ENCODE measurements at places on chromosomes 5 and 9. TPM values are rescaled to one million over a fixed set of nuclear protein-coding genes. Genes with fewer than 3 reads are reported as not detected.

The PCA3 gene
- total RNA-seq: not detected

The STING1 gene
- 339 TPM for total RNA-seq

The SRD5A1 gene
- total RNA-seq: 9.5 TPM

The SLCO6A1 gene
- total RNA-seq: not detected

The FOXD4L3 gene
- total RNA-seq: not detected

DNA sequence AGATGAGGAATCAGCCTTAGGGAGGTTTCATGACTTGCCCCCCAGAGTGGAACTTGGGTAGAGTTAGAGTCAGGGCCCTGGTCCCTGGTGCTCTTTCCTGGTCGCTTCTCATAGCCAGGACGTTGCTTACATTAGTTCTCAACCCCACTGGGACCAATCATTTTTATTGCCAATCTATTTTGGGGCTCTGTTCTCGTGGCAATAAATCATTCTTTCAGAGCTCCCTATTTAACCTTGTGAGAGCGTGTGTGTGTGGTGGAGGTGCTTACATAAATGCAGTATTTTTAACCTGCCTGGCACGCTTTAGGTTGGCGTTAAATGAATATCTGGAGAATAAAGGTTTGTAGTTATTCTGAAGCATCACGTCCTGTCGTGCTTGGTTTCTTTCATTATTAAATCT, 4.1 kb downstream of the TRIO start:
- H3K27me3 ChIP-seq: peaks cover 38% of the 10 kb centered on the region
- H3K4me3 ChIP-seq: no peak overlapping the region
- DNase-seq: no peak
- peaks cover 12% of the 10 kb centered on the region for H3K4me1 ChIP-seq
- no peaks in the 10 kb centered on the region for H3K36me3 ChIP-seq

GRCh38 chr5:134851307-134851923, 5.6 kb downstream of the C5orf24 start:
- peaks cover 30% of the 10 kb centered on the region for H3K36me3 ChIP-seq
- peaks cover 25% of the 10 kb centered on the region for H3K4me1 ChIP-seq
- no peak for DNase-seq

DNA sequence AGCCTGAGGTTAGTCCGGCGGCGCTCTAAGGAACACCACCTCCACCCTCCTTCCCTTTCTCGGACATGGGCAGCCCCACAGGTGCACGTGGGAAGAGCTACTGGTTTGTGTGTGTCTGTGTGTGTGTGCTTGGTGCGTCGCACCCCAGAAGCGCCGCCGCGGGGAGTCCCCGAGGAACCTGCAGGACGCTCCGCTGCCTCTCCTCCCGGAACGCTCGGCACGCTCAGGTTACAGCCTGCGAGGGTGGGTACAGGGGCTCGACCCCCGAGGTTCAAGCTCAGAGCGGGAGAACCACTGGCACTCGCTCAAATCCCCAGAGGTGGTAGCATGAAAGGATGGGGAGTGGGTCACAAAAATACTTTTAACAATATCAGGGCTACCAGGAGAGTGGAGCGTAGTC, 2.0 kb downstream of the ASTN2 start:
- no peak overlapping the region for H3K27ac ChIP-seq
- no peaks in the 10 kb centered on the region for H3K4me1 ChIP-seq
- no peaks in the 10 kb centered on the region for H3K36me3 ChIP-seq
- peaks cover 30% of the 10 kb centered on the region for H3K27me3 ChIP-seq
- DNase-seq: no peak

DNA sequence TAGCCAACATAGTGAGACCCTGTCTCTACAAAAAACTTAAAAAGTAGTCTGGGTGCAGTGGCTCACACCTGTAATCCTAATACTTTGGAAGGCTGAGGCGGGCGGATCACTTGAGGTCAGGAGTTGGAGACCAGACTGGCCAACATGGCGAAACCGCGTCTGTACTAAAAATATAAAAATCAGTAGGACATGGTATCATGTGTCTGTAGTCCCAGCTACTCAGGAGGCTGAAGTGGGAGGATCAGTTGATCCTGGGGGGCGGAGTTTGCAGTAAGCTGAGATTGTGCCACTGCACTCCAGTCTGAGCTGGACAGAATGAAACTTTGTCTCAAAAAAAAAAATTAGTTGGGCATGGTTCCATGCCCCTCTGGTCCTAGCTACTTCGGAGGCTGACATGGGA, 57.9 kb upstream of the MIER3 start:
- peaks cover 2% of the 10 kb centered on the region for H3K27me3 ChIP-seq
- H3K4me3 ChIP-seq: no peak overlapping the region
- no peaks in the 10 kb centered on the region for H3K36me3 ChIP-seq
- DNase-seq: no peak
- no peak overlapping the region for H3K27ac ChIP-seq
- no peaks in the 10 kb centered on the region for H3K4me1 ChIP-seq

DNA sequence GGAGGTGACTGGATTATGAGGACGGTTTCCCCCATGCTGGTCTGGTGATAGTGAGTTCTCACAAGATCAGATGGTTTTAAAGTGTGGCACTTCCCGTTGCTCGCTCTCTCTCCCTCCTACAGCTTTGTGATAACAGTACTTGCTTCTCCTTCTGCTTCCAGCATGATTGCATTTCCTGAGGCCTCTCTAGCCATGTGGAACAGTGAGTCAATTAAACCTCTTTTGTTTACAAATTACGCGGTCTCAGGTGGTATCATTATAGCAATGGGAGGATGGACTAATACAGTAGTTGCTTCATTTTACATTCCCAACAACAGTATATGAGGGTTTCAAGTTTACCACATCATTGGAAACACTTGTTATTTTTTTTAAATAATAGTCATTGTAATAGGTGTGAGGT, 937.3 kb upstream of the ARRDC3 start:
- H3K27me3 ChIP-seq: no peaks in the 10 kb centered on the region
- H3K4me3 ChIP-seq: no peak overlapping the region
- no peak for DNase-seq
- H3K36me3 ChIP-seq: no peaks in the 10 kb centered on the region
- no peak overlapping the region for H3K27ac ChIP-seq

GRCh38 chr5:111737716-111738115, 19.3 kb downstream of the NREP start:
- no peak overlapping the region for H3K4me3 ChIP-seq
- H3K27me3 ChIP-seq: peaks cover 5% of the 10 kb centered on the region
- peaks cover 2% of the 10 kb centered on the region for H3K36me3 ChIP-seq
- H3K27ac ChIP-seq: no peak overlapping the region
- no peaks in the 10 kb centered on the region for H3K4me1 ChIP-seq

- H3K27me3 ChIP-seq: no peaks in the 10 kb centered on the region
- no peak for DNase-seq
- H3K27ac ChIP-seq: no peak overlapping the region
Observed at GRCh38 chr5:148391422-148391821, 7.7 kb downstream of the FBXO38 start.

GRCh38 chr5:163631856-163632255, 126.4 kb downstream of the MAT2B start:
- no peaks in the 10 kb centered on the region for H3K36me3 ChIP-seq
- no peak overlapping the region for H3K4me3 ChIP-seq
- peaks cover 1% of the 10 kb centered on the region for H3K27me3 ChIP-seq
- H3K27ac ChIP-seq: no peak overlapping the region

- H3K36me3 ChIP-seq: peaks cover 38% of the 10 kb centered on the region
- peak overlapping the region; percentile 67 for H3K27ac ChIP-seq
- H3K27me3 ChIP-seq: no peaks in the 10 kb centered on the region
- DNase-seq: no peak
- H3K4me1 ChIP-seq: peaks cover 73% of the 10 kb centered on the region
Observed at GRCh38 chr5:80198399-80198798, 57.4 kb downstream of the SERINC5 start.

Measured in activated CD4-positive, alpha-beta memory T cell treated with anti-CD3 and anti-CD28 coated beads for 36 hours (primary cell).